Articular chondrocyte of knee joint (primary cell): ENCODE measurements at places on chromosomes 6 and 20. TPM values are rescaled to one million over a fixed set of nuclear protein-coding genes. Genes with fewer than 3 reads are reported as not detected.

C6orf15 gene
- total RNA-seq = not detected in 2 replicates

POU5F1 gene
- 0.65 and 0.97 TPM in 2 replicates for total RNA-seq

DCDC2 gene
- not detected in 2 replicates for total RNA-seq

HCRTR2 gene
- total RNA-seq = not detected in 2 replicates

CBLN4 gene
- total RNA-seq = not detected in 2 replicates

COL12A1 gene
- total RNA-seq = 4,371 and 4,738 TPM in 2 replicates

BCAS4 gene
- 5.5 and 7.2 TPM in 2 replicates for total RNA-seq

RIPPLY2 gene
- under 0.01 and 0.43 TPM in 2 replicates for total RNA-seq

SRMS gene
- not detected in 2 replicates for total RNA-seq

DEFB132 gene
- not detected in 2 replicates for total RNA-seq

CALHM4 gene
- total RNA-seq = not detected in 2 replicates

FERMT1 gene
- 3.9 and 5.1 TPM in 2 replicates for total RNA-seq

HLA-DOA gene
- 0.11 TPM in 1 of 2 replicates, not detected in the other for total RNA-seq

OOEP gene
- 0.39 and 0.43 TPM in 2 replicates for total RNA-seq

ZSCAN12 gene
- total RNA-seq = 8.2 and 8.5 TPM in 2 replicates

PSMB8 gene
- 58.8 and 68.6 TPM in 2 replicates for total RNA-seq

RIMS1 gene
- total RNA-seq = 7.8 and 11.7 TPM in 2 replicates

PRDM13 gene
- not detected in 2 replicates for total RNA-seq

DPPA5 gene
- total RNA-seq = not detected in 2 replicates

HMGCLL1 gene
- total RNA-seq = 0.13 TPM in 1 of 2 replicates, not detected in the other

BPIFB4 gene
- not detected in 2 replicates for total RNA-seq
